ENCODE measurements at places on chromosomes 11 and 22. TPM values are rescaled to one million over a fixed set of nuclear protein-coding genes. Genes with fewer than 3 reads are reported as not detected.
A peak's percentile ranks its signal among the peaks of the same experiment; 100 is the strongest.

ACRV1 gene
- total RNA-seq: not detected

INCENP gene
- total RNA-seq: 51.6 TPM

- H3K36me3 ChIP-seq: no peaks in the 10 kb centered on the region
- no peak overlapping the region for H3K27ac ChIP-seq
- peaks cover 14% of the 10 kb centered on the region for H3K4me1 ChIP-seq
- H3K27me3 ChIP-seq: no peaks in the 10 kb centered on the region
- H3K4me3 ChIP-seq: no peak overlapping the region
- no peak for DNase-seq
Measured at GRCh38 chr11:84164728-84165127, 878.6 kb upstream of the CCDC90B start.

DNA sequence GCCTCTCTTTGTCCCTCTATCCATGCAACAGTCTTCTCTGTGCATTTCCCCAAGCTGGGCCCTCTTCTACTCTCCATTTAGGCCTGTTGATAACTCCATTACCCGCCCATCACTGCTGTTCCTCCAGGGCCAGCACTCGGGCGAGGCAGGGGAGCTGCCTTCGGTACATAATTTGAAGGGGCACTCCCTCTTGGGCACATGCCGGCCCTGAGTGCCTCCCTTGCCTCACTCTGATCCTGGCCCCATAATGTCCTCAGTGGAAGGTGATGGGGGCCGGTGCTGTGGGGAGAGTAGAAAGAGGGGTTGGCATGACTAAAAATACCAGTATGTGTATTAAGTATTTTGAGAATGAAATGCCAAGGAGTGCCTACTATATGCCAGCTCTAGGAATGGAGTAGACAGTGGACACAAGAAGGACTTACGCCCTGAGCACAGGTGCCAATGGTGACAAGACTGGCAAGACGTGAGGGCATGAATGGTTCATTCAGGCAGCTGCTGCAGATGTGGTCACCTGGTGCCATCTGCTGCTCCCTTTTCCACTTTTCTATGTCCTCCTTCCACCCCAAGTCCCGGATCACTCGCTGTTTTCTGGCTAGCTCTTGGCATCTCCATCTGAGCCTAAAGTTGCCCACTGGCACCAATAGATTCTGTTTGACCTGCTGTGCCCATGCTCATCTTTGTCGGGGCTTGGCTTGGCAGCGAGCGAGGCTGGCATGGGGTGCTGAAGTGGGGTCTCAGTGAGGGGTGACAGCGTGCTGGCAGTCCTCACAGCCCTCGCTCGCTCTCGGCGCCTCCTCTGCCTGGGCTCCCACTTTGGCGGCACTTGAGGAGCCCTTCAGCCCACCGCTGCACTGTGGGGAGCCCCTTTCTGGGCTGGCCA, 22.6 kb downstream of the TMEM218 start:
- H3K27me3 ChIP-seq: peaks cover 8% of the 10 kb centered on the region
- no peak overlapping the region for H3K4me3 ChIP-seq
- peaks cover 11% of the 10 kb centered on the region for H3K4me1 ChIP-seq
- H3K27ac ChIP-seq: no peak overlapping the region

PTPRCAP gene
- total RNA-seq: 1.8 TPM

DNA sequence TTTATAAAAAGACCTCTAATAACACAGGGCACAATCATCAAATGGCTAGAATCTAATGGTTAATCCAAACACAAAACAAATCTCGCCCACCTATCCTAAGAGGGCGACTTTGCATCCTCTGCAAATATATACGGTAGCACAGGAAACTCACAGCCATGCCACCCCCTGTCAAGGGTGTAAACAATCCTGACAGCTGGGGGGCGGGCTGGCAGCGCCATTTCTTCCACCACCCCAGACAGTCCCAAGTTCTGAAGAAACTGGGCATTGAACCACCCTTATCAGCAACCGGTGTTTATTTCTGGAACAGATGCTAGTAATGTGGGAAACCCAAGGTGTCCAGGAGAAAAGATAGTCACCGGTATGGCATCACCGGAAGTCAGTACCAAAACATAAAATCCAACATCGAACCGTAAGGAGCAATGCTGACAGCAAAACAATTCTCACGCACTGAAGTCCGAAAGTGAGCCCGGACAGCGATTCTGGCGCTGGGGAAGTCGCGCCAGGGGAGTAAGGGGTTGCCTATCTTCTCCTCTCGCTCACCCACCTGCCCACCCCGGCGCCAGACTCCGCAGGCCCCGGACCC, 825 bp downstream of the FBXO3 start:
- peak overlapping the region; percentile 87 for H3K4me3 ChIP-seq
- H3K27ac ChIP-seq: peak overlapping the region; percentile 78
- H3K27me3 ChIP-seq: peaks cover 22% of the 10 kb centered on the region
- peaks cover 25% of the 10 kb centered on the region for H3K4me1 ChIP-seq

VSIG2 gene
- 0.25 TPM for total RNA-seq

DNA sequence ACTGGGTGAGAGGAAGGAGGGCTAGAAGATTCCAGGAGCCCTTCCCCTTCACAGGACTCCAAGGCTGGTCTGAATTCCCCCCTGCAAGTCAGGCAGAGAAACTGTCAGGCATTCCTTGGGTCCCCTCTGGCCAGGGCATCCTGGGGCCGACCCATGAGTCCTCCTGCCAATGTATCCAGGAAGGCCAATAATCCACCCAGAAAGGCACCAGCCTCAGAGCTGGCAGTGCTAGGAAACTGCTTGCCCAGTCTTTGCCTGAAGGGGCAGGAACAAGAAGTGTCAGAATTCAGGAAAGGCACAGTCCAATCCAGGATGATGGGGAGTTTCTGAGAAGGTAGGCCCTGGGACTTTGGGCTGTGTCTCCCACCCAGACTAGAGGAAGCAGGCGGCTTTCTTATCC, 41.0 kb downstream of the BUD13 start:
- H3K27ac ChIP-seq: no peak overlapping the region
- no peaks in the 10 kb centered on the region for H3K36me3 ChIP-seq
- peaks cover 3% of the 10 kb centered on the region for H3K4me1 ChIP-seq
- H3K4me3 ChIP-seq: no peak overlapping the region
- H3K27me3 ChIP-seq: peaks cover 38% of the 10 kb centered on the region

GRCh38 chr22:44442186-44442815, 55.7 kb downstream of the RTL6 start:
- H3K27ac ChIP-seq: no peak overlapping the region
- peaks cover 9% of the 10 kb centered on the region for H3K4me1 ChIP-seq
- H3K4me3 ChIP-seq: no peak overlapping the region
- peaks cover 5% of the 10 kb centered on the region for H3K27me3 ChIP-seq

GRCh38 chr11:106177311-106177710, 99.8 kb downstream of the AASDHPPT start:
- no peak for DNase-seq
- no peaks in the 10 kb centered on the region for H3K27me3 ChIP-seq
- H3K4me3 ChIP-seq: no peak overlapping the region
- H3K4me1 ChIP-seq: peaks cover 17% of the 10 kb centered on the region
- peaks cover 4% of the 10 kb centered on the region for H3K36me3 ChIP-seq

Measured in mesothelial cell of epicardium (in vitro differentiated cells).